ENCODE measurements at places on chromosomes 5 and 9. TPM values are rescaled to one million over a fixed set of nuclear protein-coding genes. Genes with fewer than 3 reads are reported as not detected.

The TENT4A gene
- total RNA-seq, result 21.6 TPM

GRCh38 chr5:91687430-91687829 lies 304.3 kb upstream of the ARRDC3 start:
- H3K27me3 ChIP-seq, result no peaks in the 10 kb centered on the region
- no peak overlapping the region for H3K27ac ChIP-seq
- H3K4me1 ChIP-seq, result peaks cover 4% of the 10 kb centered on the region
- H3K4me3 ChIP-seq, result no peak overlapping the region

DNA sequence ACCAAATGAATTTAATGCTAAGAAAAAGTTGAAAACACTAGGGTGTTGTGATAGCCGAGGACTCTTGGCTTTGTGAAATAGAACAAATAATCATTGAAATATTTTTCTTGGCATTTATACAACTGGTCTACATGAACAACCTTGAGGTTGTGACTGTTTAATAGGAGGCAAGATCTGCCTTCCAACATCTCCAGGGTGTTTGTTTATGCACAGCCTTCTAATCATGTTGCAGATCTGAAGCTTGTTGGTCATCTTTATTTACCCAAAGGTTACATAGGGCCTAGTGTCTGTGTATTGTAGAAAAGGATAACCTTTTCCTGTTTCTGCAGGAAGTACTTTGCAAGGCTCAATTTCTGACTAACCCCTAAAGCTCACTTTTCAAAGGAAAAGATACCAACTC lies 65.2 kb upstream of the RANBP3L start:
- DNase-seq, result no peak
- no peaks in the 10 kb centered on the region for H3K36me3 ChIP-seq
- no peak overlapping the region for H3K4me3 ChIP-seq
- H3K27ac ChIP-seq, result no peak overlapping the region
- no peaks in the 10 kb centered on the region for H3K4me1 ChIP-seq

DNA sequence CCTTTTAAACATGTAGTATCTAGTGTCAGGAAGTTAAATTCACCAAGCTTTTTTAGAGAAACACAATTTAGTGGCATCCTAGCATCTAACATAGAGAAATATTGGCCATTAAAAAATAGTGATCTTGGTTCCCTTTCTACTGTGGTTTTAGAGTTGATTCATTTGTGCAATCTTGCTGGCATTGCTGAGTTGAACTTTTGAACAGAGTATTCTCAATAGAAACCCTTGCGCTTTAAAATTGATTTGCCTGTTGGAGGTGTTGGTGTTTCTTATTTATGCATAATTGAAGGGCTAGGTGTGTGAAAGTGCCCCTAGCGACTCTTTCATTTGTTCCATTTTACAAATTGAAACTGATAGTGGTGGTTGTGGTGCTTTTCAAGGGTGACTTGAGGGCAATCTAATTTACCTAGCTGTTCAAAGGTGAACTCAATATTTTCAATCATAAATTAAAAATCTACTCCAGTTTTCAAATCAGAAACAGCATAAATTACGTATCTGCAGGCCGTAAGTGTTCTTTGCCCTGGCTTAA lies 73.0 kb upstream of the MPDZ start:
- peaks cover 2% of the 10 kb centered on the region for H3K4me1 ChIP-seq
- no peak for DNase-seq
- no peak overlapping the region for H3K27ac ChIP-seq
- H3K27me3 ChIP-seq, result no peaks in the 10 kb centered on the region
- no peak overlapping the region for H3K4me3 ChIP-seq

DNA sequence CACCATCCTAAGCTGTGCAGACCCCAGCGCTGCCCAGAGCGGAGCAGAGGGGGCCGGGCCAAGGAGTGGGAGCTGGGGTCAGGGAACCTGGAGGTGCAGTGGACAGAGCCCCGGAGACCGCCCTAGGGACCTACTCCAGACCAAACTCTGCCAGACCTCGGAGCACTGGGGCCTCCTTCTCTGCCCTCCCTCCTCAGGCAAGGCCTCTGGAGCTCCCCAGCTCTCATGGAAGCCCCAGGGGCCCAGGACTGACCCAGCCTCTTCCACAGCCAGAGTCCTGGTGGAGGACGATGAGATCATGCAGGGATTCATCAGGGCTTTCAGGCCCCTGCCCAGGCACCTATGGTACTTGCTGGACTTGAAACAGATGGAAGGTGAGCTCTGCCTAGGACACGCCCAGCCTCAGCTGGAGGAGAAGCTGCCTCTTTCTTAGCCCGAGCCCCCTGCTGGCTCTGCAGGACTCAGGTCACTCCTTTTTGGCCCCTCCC lies 3.6 kb downstream of the PAEP start:
- no peak for DNase-seq
- H3K27me3 ChIP-seq, result peaks cover 5% of the 10 kb centered on the region
- H3K36me3 ChIP-seq, result no peaks in the 10 kb centered on the region
- no peaks in the 10 kb centered on the region for H3K4me1 ChIP-seq
- no peak overlapping the region for H3K27ac ChIP-seq

The TMC1 gene
- total RNA-seq, result not detected

- peaks cover 47% of the 10 kb centered on the region for H3K27me3 ChIP-seq
- H3K36me3 ChIP-seq, result no peaks in the 10 kb centered on the region
- DNase-seq, result no peak
Measured at GRCh38 chr9:121427899-121428298, 57.8 kb upstream of the STOM start.

GRCh38 chr5:79241535-79241979 lies 5.6 kb downstream of the JMY start:
- peaks cover 35% of the 10 kb centered on the region for H3K4me1 ChIP-seq
- H3K4me3 ChIP-seq, result no peak overlapping the region
- DNase-seq, result no peak
- H3K27ac ChIP-seq, result no peak overlapping the region
- H3K36me3 ChIP-seq, result peaks cover 6% of the 10 kb centered on the region

DNA sequence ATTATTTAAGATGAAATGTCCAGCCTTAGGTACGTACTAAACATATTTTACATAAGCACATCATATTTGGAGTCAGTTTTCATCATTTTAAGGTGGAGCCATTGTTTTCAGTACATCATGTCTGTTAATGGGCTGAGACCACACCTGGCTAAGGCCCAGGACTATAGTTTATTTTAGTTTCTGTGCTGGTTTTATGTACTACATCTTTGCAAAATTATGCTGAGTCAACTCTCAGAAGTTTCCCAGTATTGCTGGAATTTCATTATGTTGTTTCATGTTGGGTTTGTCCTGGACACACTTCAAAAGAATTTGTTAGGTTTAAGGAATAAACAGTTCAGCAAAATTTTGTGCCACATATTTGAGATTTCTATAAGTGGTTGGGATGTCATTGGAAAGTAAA lies 171.2 kb downstream of the CCDC171 start:
- peaks cover 34% of the 10 kb centered on the region for H3K4me1 ChIP-seq
- H3K27me3 ChIP-seq, result no peaks in the 10 kb centered on the region
- H3K27ac ChIP-seq, result no peak overlapping the region
- DNase-seq, result no peak
- no peak overlapping the region for H3K4me3 ChIP-seq

GRCh38 chr5:22088517-22088916 lies 764.6 kb downstream of the CDH12 start:
- no peak for DNase-seq
- no peaks in the 10 kb centered on the region for H3K27me3 ChIP-seq
- no peak overlapping the region for H3K4me3 ChIP-seq
- H3K27ac ChIP-seq, result no peak overlapping the region
- no peaks in the 10 kb centered on the region for H3K36me3 ChIP-seq
- no peaks in the 10 kb centered on the region for H3K4me1 ChIP-seq

DNA sequence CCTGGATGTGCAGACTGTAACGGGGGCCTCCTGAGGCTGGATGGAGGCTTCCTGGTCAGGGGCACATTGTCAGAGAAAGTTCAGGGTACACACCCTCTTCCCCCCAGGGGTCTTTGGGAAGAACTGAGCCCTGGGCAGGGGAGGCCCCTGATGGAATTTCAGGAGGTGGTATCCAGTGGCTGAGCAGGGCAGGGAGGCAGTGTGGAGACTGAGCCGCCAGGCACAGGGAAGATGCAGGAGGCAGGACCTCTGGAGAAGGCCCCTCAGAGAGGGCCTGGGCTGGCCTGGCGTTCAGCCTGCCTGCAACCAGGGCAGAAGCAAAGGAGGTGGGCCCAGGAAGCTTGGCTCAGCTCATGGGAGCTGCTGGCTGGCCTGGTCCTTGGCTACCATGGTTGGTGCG lies 53.5 kb downstream of the GTF3C4 start:
- DNase-seq, result no peak
- H3K4me3 ChIP-seq, result no peak overlapping the region
- no peak overlapping the region for H3K27ac ChIP-seq
- H3K36me3 ChIP-seq, result no peaks in the 10 kb centered on the region

DNA sequence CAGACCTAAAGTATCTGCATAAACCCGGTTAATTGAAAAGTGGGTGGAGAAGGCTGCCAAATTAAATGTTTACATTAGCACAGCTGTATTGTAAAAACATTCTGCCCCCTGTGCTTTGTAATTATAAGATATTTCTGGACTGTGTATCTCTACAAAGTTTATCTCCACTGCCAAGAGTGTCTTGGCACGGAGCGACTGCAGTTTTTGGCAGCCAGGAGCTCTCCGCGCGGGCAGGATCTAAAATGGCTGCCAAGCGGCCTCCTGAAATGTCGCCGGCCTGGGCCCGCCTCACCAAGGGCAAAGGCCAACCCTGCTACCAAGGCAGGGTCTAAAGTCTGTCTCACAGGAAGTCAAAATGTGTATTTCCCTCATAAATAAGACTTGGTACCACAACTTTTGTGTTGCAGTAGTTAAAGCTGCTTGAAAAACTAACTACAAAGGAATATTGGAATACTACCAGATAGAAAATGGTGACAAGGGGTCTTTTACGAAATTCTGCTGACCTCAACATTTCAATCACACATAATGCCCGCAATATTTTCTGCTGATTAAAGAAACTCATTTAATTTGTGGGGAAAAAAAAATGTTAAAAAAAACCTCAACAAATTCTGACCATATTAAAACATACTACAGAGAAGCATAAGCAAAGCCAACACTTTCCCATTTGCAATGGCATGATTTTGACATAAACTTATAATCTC lies 110.4 kb downstream of the NFIB start:
- peaks cover 2% of the 10 kb centered on the region for H3K36me3 ChIP-seq
- no peaks in the 10 kb centered on the region for H3K27me3 ChIP-seq
- H3K27ac ChIP-seq, result no peak overlapping the region
- no peak overlapping the region for H3K4me3 ChIP-seq

- no peak overlapping the region for H3K4me3 ChIP-seq
- H3K4me1 ChIP-seq, result no peaks in the 10 kb centered on the region
- H3K27me3 ChIP-seq, result peaks cover 11% of the 10 kb centered on the region
- no peaks in the 10 kb centered on the region for H3K36me3 ChIP-seq
- H3K27ac ChIP-seq, result no peak overlapping the region
- no peak for DNase-seq
Measured at GRCh38 chr5:64384765-64385164, 121.0 kb upstream of the RGS7BP start.

DNA sequence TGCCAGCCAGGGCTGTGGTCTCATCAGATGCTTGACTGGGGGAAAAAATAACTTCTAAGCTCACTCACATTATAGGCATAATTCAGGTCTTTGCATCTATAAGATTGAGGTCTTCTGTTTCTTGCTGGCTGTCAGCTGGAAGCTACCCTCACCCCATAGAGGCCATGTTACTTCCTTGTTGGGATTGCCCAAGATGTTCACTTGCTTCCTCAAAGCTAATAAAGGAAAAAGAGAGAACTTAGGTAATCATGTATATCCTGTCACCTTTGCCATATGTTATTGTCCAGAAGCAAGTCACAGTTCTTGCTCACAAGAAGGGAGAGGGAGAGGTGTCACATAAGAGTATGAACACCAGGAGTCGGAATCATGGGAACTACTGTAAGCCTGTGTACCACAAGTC lies 38.7 kb upstream of the ANKRD34B start:
- no peak overlapping the region for H3K4me3 ChIP-seq
- no peak overlapping the region for H3K27ac ChIP-seq
- no peaks in the 10 kb centered on the region for H3K4me1 ChIP-seq

- DNase-seq, result no peak
- H3K36me3 ChIP-seq, result peaks cover 7% of the 10 kb centered on the region
- no peaks in the 10 kb centered on the region for H3K27me3 ChIP-seq
- peaks cover 11% of the 10 kb centered on the region for H3K4me1 ChIP-seq
Measured at GRCh38 chr5:80181618-80182211, 74.1 kb downstream of the SERINC5 start.

The PKD2L2 gene
- total RNA-seq, result not detected

GRCh38 chr5:109223531-109223930 lies 186.2 kb downstream of the PJA2 start:
- H3K36me3 ChIP-seq, result no peaks in the 10 kb centered on the region
- no peak for DNase-seq
- H3K4me3 ChIP-seq, result no peak overlapping the region
- no peaks in the 10 kb centered on the region for H3K27me3 ChIP-seq
- H3K27ac ChIP-seq, result no peak overlapping the region
- no peaks in the 10 kb centered on the region for H3K4me1 ChIP-seq
